PC-3 (cell line): ENCODE measurements at places on chromosomes 16 and 17. TPM values are rescaled to one million over a fixed set of nuclear protein-coding genes. Genes with fewer than 3 reads are reported as not detected.

ATP2A1 gene
- 0.23 and 0.87 TPM in 2 replicates for total RNA-seq

GRCh38 chr17:292531-293382, 59.9 kb downstream of the RPH3AL start:
- no peak for DNase-seq

GRCh38 chr16:81463296-81463890, 18.8 kb downstream of the CMIP start:
- no peak for DNase-seq

- no peak for DNase-seq
Observed at GRCh38 chr17:8711291-8711690, 33.3 kb downstream of the CCDC42 start.

DNA sequence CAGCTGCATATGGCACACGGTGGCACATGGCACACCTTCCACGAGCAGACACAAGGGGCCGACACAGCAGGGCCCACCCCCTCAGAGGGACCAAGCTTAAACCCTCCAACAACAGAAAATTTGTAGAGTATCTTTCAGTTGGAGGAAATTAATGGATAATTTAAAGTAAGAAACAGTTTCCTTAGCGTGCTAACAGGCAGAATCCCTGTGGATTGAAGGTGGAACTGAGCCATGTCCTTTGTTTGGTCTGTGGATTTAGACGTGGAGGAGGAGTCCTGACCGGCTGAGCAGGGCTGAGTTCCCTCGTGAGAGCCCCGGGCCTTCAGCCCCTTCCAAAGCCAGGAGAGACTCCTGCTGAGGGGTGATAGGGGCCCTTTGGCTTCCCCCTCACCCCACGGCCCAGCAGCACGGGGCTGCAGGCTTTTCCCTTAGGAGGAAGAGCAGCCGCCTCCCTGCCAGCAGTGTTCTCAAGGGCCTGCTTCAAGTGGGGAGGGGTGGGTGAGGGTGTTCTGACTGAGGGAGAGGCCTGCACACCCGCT, 1.4 kb upstream of the CYB561 start:
- DNase-seq: no peak
